ENCODE measurements at places on chromosomes 6 and 20. TPM values are rescaled to one million over a fixed set of nuclear protein-coding genes. Genes with fewer than 3 reads are reported as not detected.
A peak's percentile ranks its signal among the peaks of the same experiment; 100 is the strongest.

HNF4A gene
- total RNA-seq: 28.5 TPM

AIF1 gene
- total RNA-seq: 7.3 TPM

GRM1 gene
- under 0.01 TPM for total RNA-seq

TSHZ2 gene
- 9.6 TPM for total RNA-seq

STMND1 gene
- 0.26 TPM for total RNA-seq

DNA sequence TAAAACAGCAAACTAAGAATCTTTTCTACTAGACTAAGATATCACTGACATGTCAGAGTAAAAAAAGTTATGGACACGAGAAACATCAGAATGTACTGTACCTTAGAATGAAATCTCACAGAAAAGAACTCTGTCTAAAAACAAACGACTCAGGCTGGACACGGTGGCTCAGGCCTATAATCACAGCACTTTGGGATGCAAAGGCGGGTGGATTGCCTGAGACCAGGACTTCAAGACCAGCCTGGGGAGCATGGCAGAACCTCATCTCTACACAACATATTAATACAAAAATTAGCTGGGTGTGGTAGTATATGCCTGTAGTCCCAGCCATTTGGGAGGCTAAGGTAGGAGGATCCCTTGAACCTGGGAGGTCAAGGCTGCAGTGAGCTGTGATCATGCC, 122.6 kb downstream of the PRND start:
- H3K4me1 ChIP-seq: no peaks in the 10 kb centered on the region
- DNase-seq: no peak
- no peak overlapping the region for H3K27ac ChIP-seq
- H3K36me3 ChIP-seq: no peaks in the 10 kb centered on the region

DNA sequence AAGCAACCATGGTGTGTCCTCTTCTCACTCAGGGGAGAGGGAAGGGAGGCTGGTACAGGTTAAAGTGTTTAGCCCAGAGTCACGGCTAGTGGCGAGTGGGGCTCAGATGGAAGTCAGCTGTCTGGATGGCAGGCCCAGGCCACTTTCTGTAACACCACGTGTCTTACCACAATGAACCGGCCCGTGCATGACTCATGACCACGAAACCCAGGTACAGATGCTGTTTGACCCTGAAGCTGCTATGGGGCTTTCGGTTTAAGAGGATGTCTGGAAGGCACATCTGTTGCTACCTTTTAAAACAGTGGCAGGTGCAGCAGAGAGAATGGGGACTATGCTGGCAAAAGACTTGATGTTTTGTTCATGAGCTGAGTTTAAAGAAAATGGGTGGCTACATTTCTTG, 36.5 kb upstream of the MPC1 start:
- no peaks in the 10 kb centered on the region for H3K4me1 ChIP-seq
- H3K36me3 ChIP-seq: peaks cover 4% of the 10 kb centered on the region
- H3K27ac ChIP-seq: no peak overlapping the region
- no peak for DNase-seq
- no peaks in the 10 kb centered on the region for H3K27me3 ChIP-seq

GRCh38 chr6:44161997-44162338, 3.3 kb downstream of the CAPN11 start:
- H3K4me1 ChIP-seq: peaks cover 47% of the 10 kb centered on the region
- peak; percentile 35 for DNase-seq
- no peaks in the 10 kb centered on the region for H3K36me3 ChIP-seq
- no peaks in the 10 kb centered on the region for H3K27me3 ChIP-seq

GRCh38 chr6:83429857-83430610, 817 bp downstream of the ME1 start:
- no peaks in the 10 kb centered on the region for H3K36me3 ChIP-seq
- DNase-seq: peak; percentile 21
- no peaks in the 10 kb centered on the region for H3K27me3 ChIP-seq
- H3K4me1 ChIP-seq: peaks cover 31% of the 10 kb centered on the region

- no peaks in the 10 kb centered on the region for H3K4me1 ChIP-seq
- H3K27me3 ChIP-seq: no peaks in the 10 kb centered on the region
- no peaks in the 10 kb centered on the region for H3K36me3 ChIP-seq
- no peak for DNase-seq
- no peak overlapping the region for H3K27ac ChIP-seq
These were observed 183.7 kb downstream of the CD109 start for GRCh38 chr6:73879501-73880293.

GRCh38 chr6:149567945-149568585, 1.9 kb downstream of the GINM1 start:
- H3K4me3 ChIP-seq: no peak overlapping the region
- DNase-seq: no peak
- H3K27me3 ChIP-seq: no peaks in the 10 kb centered on the region
- no peak overlapping the region for H3K27ac ChIP-seq
- peaks cover 12% of the 10 kb centered on the region for H3K4me1 ChIP-seq

DNA sequence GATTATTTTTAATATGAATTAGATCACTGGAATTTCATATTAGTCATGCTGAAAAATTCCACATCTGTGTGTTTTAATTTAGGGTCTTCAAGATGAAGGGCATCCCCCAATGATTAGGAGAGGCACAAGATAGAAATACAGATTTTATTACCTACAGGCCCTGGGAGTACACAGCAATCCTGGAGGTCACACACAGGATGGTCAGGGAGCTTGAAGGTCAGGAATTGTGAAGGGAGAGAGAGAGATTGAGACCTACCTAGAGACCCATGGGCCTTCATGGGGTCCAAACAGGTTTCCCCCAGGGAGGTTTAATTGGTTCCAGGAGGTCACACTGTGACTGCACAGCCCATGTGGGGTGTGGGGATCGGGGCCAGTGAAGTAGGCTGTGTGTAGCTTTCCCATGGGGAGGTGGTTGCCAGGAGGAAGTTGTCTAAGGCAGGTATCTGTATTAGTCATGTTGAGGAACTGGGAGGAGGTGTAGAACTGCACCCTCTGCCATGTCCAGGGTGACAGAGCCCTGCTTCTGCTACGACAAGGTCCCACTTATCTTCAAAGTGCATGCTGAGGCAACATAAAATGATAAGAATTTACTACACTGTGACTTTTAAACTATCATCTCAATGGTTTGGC, 18.3 kb downstream of the SNX9 start:
- H3K27ac ChIP-seq: no peak overlapping the region
- DNase-seq: peak; percentile 25
- H3K4me3 ChIP-seq: no peak overlapping the region
- H3K36me3 ChIP-seq: no peaks in the 10 kb centered on the region

GRCh38 chr6:96823743-96824142, 13.5 kb downstream of the GPR63 start:
- no peak overlapping the region for H3K27ac ChIP-seq
- H3K27me3 ChIP-seq: no peaks in the 10 kb centered on the region
- H3K4me3 ChIP-seq: no peak overlapping the region
- H3K36me3 ChIP-seq: no peaks in the 10 kb centered on the region

DNA sequence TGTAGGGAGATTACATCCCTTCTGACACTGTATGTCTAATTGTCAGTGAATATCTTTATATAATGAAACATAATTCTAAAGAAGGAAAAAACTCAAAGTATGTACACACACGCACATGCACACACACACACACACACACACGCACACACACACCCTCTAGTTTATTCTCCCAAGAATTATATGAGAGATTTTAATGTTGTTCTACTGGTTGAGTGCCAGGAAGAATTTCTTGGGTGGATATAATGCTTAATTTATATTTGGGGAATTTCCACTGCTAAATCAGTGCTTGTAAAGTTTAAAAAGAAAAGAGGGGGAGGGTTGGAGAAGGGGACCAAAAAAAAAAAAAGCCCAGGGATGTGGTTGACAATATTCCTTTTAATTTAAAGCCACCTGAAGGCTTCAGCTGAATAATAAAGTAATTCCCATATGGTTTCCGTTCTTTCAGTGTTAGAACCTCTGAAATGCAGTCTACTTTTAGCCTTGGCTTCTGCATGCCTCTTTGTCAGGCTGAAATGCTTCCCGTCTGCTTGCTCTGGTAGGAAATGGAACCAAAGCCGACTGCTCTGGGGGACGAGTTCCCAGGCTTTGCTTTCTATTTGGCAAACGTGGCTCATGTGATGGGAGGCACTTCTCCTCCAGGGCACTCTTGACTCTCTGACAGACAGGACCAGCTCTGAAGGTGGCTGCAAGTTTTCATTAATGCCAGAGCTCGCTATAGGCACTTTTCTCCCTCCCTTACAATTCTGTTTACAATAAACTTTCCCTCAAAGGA, 225.4 kb downstream of the PRL start:
- H3K27me3 ChIP-seq: no peaks in the 10 kb centered on the region
- DNase-seq: peak; percentile 45
- no peak overlapping the region for H3K4me3 ChIP-seq
- no peaks in the 10 kb centered on the region for H3K4me1 ChIP-seq
- no peaks in the 10 kb centered on the region for H3K36me3 ChIP-seq

- H3K4me3 ChIP-seq: no peak overlapping the region
- H3K27ac ChIP-seq: no peak overlapping the region
- H3K27me3 ChIP-seq: no peaks in the 10 kb centered on the region
- H3K4me1 ChIP-seq: no peaks in the 10 kb centered on the region
- H3K36me3 ChIP-seq: no peaks in the 10 kb centered on the region
These were observed 7.3 kb downstream of the DLGAP4 start for GRCh38 chr20:36313476-36313875.

DNA sequence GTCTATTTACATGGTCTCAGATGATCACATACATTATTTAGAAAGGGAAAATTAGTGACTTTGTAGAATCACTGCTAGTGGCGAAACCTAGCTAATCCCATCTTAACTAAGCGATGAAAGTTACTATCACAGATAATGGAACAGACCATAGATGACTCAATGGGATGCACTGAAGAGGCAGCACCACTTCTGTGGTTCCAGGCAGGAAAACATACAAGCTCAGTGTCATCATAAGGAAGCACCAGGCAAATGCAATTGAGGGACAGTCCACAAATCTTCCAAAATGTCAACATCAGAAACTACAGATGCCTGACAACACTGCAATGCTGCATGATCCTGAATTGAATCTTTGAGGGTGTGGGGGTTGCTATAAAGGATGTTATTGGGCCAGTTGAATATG, 15.9 kb upstream of the SNAI1 start:
- H3K4me1 ChIP-seq: peaks cover 20% of the 10 kb centered on the region
- H3K27ac ChIP-seq: no peak overlapping the region
- H3K27me3 ChIP-seq: no peaks in the 10 kb centered on the region
- no peaks in the 10 kb centered on the region for H3K36me3 ChIP-seq
- H3K4me3 ChIP-seq: no peak overlapping the region
- no peak for DNase-seq

- H3K4me3 ChIP-seq: no peak overlapping the region
- no peaks in the 10 kb centered on the region for H3K27me3 ChIP-seq
- no peaks in the 10 kb centered on the region for H3K4me1 ChIP-seq
- no peak for DNase-seq
These were observed 501.7 kb downstream of the UTRN start for GRCh38 chr6:144786825-144787224.

GRCh38 chr20:33693741-33694638, 7.8 kb upstream of the E2F1 start:
- H3K4me3 ChIP-seq: no peak overlapping the region
- no peak overlapping the region for H3K27ac ChIP-seq
- no peaks in the 10 kb centered on the region for H3K27me3 ChIP-seq
- no peaks in the 10 kb centered on the region for H3K36me3 ChIP-seq
- H3K4me1 ChIP-seq: peaks cover 3% of the 10 kb centered on the region

GRCh38 chr6:99668036-99668705, 61.5 kb downstream of the PRDM13 start:
- no peak overlapping the region for H3K4me3 ChIP-seq
- H3K36me3 ChIP-seq: no peaks in the 10 kb centered on the region
- no peak overlapping the region for H3K27ac ChIP-seq
- no peak for DNase-seq
- no peaks in the 10 kb centered on the region for H3K27me3 ChIP-seq
- no peaks in the 10 kb centered on the region for H3K4me1 ChIP-seq

DNA sequence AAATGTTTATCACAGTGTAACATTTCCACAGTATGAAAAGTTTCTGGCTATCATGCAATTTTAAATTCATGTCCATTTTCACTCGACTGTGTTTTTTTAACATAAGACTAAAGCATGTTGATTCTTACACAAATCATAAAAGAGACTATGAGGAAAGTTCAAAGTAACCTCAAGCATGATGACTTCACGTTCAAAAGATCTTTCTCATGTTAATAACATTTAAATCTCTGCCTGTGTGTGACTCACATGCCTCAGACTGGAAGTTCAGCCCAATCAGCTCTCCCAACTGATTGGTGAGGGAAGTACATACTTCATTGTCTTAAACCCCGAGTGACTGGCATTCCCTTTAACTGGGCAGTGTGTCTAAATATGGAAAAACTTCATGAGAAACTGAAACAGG, 37.4 kb downstream of the ATXN1 start:
- H3K36me3 ChIP-seq: no peaks in the 10 kb centered on the region
- no peak for DNase-seq
- no peak overlapping the region for H3K4me3 ChIP-seq
- H3K27me3 ChIP-seq: no peaks in the 10 kb centered on the region

DNA sequence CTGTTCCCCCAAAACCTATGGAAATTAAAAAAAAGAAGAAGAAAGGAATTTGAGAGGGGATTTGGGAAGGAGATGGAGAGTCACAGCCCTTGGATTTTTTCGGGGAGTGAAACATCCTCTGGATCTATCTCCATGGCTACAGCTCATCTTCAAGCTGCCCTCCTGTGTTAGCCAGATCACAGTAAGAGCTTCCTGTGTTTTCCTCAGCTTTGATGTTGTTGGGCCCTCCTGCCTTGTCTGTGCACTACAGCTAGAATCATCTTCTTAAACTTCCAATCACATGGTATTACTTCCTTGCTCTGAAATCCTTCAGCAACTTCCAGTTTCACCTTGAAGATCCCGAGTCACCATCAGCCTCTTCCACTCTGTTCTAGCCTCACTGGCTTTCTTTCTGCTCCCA, 207.8 kb upstream of the ZFP64 start:
- no peak overlapping the region for H3K4me3 ChIP-seq
- H3K4me1 ChIP-seq: no peaks in the 10 kb centered on the region
- no peaks in the 10 kb centered on the region for H3K36me3 ChIP-seq
- H3K27ac ChIP-seq: no peak overlapping the region
- H3K27me3 ChIP-seq: no peaks in the 10 kb centered on the region

- H3K27me3 ChIP-seq: no peaks in the 10 kb centered on the region
- no peaks in the 10 kb centered on the region for H3K4me1 ChIP-seq
- H3K36me3 ChIP-seq: no peaks in the 10 kb centered on the region
- H3K27ac ChIP-seq: no peak overlapping the region
- H3K4me3 ChIP-seq: no peak overlapping the region
These were observed 219.0 kb downstream of the CDC5L start for GRCh38 chr6:44606504-44606903.

DNA sequence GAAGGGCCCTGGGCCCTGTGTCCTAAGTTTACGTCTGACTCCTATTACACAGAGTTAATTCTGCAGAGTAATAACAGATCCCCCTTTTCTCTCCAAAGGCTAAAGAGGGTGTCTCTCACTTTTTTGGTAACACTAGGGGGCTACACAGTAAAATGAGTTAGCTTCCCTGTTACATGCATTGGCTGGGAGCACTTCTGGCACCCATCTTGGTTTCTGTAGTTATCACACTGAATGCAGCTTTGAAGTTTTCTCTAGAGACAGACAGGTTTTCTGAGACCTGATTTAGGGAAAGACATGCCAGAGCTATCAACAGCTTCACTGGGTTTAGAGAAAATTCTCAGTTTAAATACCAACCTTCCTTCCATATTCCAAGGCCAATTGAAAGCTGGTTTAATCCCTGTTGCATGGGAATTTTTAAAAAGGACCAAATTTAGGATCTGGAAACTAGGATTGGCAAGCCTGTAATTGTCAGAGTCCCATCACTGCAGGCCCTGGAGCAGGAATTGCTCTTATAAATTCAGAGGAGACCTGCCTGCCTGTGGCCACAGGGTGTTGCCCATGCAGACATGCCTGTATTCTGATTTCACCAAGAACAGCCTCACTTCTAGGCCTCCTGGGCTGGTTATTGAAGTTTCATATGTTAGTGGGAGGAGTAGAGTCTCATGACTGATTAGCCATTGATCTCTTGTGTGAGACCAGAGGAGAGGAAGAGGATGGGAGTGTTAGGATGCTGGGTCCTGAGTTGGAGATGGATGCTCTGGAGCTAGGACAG, 29.4 kb downstream of the RNF8 start:
- no peaks in the 10 kb centered on the region for H3K36me3 ChIP-seq
- no peaks in the 10 kb centered on the region for H3K27me3 ChIP-seq
- no peak for DNase-seq
- no peak overlapping the region for H3K4me3 ChIP-seq
